Heart right ventricle (tissue), 16 donors: ENCODE measurements at places on chromosomes 7 and 10. TPM values are rescaled to one million over a fixed set of nuclear protein-coding genes. Genes with fewer than 3 reads are reported as not detected.

ABCF2 gene
- 35.2 TPM for polyA plus RNA-seq

VSTM4 gene
- polyA plus RNA-seq = 6.1 TPM

ANKRD2 gene
- polyA plus RNA-seq = 370 TPM

- DNase-seq = no peak
Observed at GRCh38 chr7:128939861-128940410, 2.2 kb downstream of the IRF5 start.

- no peak for DNase-seq
Observed at GRCh38 chr10:114256822-114257221, 17.8 kb downstream of the VWA2 start.

TFEC gene
- polyA plus RNA-seq = 2.3 TPM

MYOF gene
- polyA plus RNA-seq = 14.5 TPM

- no peak for DNase-seq
Observed at GRCh38 chr7:34332006-34332405, 326.0 kb upstream of the NPSR1 start.

DNA sequence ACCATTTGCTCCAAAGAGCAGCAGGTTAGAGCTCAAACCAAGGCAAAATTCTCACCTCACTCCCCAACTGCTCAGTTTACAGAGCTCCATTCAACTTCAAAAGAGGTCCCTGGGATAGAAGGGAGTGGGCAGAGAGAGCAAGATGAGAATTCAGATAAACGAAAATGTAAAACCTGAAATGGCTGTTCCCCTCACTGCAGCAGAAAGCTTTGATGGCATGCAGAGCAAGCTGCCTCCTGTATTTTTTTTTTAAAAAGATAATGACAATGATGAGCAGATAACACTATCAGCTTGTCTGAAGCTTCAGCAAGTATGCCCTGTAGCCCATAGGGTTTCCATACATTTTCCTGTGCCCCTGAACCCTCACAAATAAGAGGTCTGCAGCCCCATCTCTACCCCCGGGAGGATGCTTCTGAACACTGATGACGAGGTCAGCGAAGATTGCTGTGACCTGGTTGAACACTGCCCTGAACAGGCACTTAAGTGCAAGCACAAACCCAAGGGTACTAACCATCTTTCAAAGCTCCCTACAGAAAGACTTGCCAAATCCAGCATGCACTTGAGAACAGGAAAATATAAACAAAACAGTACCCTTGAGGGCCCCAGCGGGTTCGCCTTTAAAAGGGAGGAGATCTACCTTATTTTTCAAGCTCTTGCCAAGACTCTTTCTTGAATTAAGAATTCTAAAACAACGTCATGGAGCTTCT, 81.3 kb downstream of the GLI3 start:
- no peak for DNase-seq

PDLIM1 gene
- 152 TPM for polyA plus RNA-seq

DNA sequence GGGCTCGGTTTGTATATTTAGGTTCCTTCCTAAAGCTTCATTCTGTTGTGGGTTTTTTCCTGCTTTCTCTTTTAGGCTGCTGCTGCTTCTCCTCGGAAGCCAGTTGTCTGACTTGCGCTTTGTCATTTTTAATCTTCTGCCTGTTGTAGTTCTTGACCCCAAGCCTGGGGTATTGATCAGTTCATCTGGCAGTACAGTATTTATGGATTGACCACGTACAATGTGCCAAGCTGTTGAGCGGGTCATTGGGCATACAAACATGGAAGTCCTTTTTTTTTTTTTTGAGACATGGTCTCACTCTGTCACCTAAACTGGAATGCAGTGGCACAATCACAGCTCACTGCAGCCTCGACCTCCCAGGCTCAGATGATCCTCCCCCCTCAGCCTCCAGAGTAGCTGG, 4.3 kb downstream of the PROSER2 start:
- no peak for DNase-seq
